ENCODE measurements at places on chromosomes 7 and 10. TPM values are rescaled to one million over a fixed set of nuclear protein-coding genes. Genes with fewer than 3 reads are reported as not detected.

Gene COL1A2
- 467 TPM for total RNA-seq

Gene KEL
- 3.1 TPM for total RNA-seq

Gene EBLN1
- not detected for total RNA-seq

Gene PAPOLB
- not detected for total RNA-seq

DNA sequence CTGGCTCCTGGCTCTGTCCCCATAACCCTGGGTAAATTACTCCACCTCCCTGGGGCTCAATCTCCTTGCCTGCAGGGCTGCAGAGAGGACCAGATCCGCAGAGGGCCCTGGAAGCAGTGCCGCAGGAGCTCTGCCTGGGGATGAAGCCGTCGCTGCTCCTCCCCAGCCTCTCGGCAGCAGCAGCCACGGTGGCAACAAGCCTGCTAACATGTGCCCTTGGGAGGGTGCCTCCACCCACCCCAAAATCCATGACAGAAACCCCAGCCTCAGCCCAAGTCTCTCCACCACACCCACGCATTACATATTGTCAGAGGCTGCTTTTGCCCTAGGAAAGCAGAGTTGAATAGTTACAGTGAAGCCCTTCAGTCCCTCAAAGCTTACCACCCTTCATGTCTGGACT, 486.4 kb upstream of the FOXK1 start:
- DNase-seq, result no peak

DNA sequence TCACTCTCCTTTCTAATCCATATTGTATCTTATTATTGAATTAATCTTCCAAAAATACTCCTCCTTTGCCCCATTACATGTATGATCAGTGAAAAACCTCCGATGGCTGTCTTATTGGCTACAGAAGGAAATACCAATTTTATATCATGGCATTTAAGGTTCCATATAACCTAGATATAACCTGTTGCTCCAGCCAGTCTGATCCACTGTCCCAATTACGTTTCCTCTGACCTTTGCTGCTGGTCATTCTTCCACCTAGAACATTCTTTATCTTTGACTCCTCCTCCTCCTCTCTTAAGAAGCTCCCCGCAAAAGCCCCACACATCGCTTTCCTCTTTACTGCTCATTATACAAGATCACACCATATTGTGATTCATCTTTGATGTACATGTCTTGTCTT, 161.5 kb downstream of the RNLS start:
- no peak for DNase-seq

DNA sequence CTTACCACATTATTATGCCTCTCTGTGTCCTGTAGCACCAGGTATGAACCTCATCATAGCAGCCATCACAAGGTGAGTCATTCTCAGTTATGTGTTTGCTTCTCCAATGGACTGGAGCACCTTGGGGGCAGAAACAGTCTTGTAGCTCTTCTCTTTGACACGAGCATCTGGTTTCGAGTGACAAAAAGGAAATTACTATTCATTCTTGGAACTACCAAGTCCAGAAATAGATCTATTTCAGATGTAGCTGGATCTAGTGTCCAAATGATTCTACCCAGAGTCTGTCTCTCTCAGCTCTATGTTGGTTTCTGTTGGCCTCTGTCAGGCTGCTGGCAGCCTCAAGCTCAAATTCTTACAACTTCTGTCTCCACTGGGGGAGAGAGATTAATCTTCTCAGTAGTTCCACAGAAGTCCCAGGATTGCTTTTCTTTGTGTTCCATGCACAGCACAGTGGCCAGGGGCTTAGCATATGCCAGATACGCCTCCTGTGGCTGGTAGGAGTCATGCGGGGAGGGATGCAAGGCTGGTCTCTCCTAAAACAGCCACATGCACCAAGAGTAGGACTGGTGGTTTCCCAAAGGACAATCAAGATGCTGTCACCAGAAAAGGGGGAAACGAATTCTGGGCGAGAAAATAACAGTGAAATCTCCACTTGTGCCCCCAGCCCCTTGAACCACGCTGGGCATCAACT, 37.2 kb upstream of the PAPSS2 start:
- no peak for DNase-seq

DNA sequence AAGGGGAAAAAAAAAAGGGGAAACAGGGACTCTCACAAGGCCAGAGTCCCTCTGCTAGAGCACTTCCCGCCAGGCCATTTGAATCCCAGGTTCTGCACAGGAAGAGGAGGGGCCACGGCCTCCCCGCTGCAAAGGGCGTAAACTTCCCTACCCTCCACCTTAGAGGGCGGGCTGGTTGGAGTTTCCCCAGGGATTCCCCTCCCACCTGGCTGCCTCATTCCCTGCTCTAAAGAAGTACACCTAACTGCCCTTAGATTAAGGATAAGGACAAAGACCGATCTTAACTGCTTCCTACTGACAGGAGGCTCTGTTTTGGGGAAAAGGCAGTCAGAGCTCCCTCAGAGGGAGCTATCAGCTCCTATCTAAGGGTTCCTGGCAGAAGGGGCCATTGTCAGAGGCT, 102.0 kb upstream of the ARMC3 start:
- no peak for DNase-seq

DNA sequence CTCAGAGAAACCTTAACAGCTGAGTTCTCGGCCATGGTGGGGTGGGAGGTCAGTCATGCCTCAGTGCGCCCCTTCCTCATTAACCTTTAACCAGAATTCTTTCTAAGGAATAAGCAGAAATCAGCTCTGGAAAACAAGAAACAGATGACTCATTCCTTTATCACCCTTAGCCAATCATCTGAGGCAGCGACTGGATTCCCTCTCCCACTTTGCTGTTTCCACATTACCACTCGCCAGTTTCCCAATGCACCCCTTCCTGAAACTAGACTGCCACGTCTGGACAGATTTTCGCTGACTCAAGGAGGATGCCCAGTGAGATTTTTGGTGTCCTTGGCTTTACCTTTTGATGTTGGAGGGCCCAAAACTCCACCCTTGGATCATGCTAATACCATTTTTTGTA, 223.8 kb downstream of the PLXDC2 start:
- no peak for DNase-seq

- no peak for DNase-seq
Measured at GRCh38 chr10:88110355-88110754, 246.9 kb downstream of the PTEN start.

DNA sequence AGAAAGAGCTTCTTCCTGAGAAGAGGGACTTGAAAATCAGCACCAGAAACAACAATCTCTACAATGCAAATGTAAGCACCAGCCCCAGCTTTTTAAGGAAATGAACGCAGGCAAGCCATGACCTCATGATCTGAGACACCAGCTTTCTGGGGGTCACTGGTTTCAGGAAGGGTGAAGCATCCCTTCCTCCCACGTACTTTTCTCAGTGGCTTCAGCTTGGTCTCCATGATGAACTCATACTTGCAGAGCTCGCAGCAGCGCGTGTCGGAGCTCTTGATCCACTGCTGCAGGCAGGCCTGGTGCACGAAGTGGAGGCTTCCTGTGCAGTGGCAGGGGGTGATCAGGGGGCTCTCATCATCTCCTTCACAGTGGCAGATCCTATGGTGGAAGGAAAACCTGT, 87.0 kb downstream of the ALOX5 start:
- no peak for DNase-seq

DNA sequence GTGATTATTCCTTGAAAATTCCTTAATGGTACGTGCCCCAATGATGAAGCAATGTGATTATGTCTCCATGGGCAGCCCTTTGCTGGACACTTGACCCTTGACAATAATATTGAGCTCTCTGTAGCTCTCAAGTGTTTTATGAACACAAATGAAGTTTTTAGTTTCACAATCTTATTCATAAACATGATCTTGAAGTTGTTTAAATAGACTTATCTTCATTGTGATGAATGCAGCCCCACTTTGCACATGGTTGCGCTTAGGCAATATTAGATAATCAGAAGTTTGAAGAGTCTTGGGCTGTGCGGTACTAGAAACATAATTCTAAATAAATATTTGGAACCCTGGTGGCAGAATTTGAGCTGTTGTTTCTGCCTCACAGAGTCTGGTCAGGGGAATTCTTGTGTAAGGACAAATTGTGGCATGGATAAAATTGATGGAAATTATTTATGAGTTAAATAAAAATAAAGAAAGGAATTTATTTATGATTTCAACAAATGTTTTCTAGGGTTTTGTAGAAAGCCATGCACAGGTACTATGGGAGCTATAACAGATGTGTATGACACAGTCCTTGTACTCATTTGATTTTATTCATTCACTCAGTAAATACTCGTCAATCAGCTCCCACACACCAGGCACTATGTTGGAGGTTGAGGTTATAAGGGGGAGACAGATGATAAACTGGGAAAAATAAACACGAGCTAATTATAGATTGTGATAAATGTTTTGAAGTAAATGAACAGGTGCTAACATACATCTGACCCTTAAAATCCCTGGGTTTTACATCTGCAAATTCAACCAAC, 217.9 kb downstream of the GALNT17 start:
- no peak for DNase-seq

DNA sequence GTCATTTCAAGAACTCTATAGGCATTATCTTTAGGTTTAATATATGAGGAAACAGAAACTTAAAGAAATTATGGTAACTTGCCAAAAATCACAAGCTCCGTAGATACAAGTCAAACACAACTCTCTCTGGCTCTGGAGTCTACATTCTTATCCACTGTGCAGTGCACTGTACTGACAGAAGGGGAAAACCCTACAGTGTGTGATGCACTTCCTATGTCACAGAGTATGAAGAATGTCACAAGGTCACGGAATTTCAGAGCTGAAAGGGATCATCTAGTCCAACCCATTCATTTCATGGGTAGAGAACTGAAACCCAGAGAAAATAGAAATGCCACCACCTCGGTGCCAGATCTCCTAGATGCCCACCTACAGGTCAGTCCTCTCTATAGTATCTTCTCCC, 86.1 kb downstream of the LRRTM3 start:
- no peak for DNase-seq

- no peak for DNase-seq
Measured at GRCh38 chr7:16849296-16850148, 32.3 kb downstream of the AGR3 start.

- DNase-seq, result no peak
Measured at GRCh38 chr10:27258492-27258837, 17.9 kb upstream of the ACBD5 start.

DNA sequence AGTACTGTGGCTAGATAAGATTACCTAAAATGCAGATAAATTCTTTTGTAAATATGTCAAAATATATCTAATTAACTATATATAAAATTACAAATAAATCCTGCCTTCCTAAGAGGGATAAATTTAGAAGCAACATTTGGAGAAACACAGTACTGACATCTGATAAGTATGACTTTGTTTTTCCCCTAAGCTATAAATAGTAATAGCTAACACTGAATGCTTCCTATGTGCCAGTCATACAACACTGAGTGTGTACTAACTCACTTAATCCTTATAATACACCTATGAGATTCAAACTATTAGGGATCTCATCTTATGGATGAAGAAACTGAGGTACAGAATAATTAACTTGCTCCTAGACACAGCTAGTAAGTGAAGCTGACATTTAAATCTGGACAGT, 733.4 kb downstream of the MAGI2 start:
- no peak for DNase-seq
